ENCODE measurements at places on chromosomes 2 and 18.

DNA sequence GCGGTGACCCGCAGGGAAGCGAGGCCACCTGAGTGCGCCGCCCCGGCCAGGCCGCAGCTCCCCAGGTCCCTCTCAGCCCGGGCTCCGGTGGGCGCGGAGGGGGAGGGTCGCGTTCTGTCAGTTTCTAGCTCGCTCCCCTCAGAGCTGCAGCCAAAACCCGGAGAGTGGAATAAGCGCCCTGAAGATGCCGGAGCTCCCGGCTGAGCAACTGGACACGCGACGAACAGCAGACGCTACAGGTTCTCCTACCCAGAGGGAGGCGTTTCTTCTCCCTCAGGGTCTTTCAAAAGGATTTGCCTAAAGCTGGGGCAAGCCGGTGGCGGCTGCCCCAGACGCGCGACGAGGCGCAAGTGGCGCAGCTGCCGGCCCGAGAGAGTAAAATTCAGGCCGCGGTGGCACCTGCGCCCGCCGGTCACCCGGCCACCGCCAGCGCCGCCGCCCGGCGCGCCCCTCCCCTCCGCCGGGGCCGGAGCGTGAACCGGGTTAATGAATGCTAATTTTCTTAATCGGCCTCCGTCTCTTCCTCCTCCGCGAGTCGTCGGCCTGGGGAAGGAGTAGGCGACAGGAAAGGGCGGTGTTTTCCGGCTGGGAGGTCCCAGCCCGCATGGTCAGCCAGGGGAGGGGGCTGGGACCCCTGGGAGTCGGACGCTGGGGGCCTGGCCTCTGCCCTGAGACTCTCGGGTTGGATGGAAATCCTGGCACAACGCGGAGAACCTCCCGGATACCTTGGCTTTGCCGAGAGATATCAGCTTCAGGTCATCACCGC lies 845 bp upstream of the CDC42EP3 start:
- DNase-seq, result peak; percentile 89

DNA sequence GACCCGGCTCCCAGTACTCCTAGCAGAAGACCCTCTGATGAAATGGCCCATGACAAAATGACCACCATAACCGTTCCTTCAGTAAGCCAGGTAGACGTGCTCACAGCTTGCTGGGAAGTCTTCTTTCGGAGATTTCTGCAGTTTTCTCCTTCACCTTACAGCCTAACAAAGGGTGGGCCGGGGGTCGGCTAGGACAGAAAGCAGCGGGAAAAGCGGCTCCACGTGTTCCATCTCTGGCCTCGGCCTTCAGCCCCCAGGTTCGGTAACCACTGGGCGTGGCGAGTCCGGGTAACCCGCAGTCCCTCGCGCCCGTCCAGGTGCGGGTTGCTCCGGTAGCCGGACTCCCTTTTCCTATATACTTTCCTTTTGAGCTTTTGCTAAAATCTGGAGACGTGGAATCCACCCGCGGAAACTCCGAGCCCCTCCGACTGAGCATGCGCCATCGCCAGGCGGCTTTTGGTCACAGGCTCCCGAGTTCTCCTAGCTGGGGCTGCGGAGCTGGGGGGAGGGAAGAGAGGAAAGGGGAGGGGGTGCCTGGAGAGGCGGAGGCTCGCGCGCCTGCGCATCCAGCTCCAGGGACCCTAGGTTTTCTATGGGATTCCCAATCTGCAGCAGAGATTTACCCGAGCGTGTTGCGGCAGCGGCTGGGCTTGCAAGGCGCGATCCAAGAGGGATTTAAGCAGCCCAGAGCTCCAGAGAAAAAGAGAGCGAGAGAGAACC lies at the start of gene VSNL1:
Gene VSNL1 (plus strand): TSS at position 604 of the 720 bp plus-strand sequence. CDS start 51,379 bp downstream, outside the sequence.
- DNase-seq, result peak; percentile 96

DNA sequence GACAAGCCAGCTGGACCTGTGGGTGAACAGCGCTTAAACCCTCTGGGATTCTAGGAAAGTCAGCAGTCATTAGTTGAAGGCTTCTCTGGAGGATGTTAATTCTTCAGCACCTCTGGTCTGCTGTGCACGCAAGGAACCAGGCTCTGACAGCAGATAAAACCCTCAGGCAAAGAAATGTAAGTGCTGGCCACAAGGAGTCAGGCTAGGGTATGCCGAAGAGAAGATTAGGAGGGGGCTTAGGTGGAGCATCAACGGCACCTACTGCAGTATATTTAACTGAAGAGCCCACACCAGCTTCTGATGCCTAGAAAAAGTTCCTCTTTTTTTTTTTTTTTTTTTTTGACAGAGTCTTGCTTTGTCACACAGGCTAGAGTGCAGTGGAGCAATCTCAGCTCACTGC lies 304.2 kb upstream of the MC4R start:
- no peak for DNase-seq

DNA sequence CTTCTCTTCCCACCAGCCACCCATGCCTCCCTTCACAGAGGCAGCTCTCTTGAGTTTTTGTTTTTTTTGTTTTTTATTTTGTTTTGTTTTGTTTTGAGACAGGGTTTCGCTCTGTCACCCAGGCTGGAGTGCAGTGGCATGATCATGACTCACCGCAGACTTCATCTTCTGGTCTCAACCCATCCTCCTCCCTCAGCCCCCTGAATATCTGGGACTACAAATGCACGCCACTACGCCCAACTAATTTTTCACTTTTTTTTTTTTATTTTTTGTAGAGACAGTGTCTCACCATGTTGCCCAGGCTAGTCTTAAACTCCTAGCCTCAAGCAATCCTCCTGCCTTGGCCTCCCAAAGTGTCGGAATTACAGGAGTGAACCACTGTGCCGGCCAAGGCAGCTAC lies 161.4 kb downstream of the TRABD2A start:
- DNase-seq, result no peak

DNA sequence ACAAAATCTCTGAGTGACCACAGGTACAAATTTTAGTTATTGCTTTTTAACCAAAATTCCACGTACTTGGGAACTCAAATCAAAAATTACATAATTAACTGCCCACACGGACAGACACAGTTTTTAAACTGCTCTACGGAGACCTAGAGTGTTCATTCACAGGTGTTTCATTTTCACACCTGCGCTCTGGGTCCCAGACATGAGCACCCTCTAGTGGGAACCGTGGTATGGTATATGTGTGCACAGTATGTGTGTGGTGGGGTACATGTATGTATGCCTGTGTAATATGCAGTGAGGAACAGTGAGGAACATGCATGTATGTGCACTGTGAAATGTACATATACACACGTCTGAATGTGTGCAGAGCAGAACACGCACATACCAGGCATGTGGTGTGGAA lies 65.0 kb downstream of the PPP4R1 start:
- DNase-seq, result no peak

GRCh38 chr2:84033347-84033974 lies 425.6 kb downstream of the SUCLG1 start:
- DNase-seq, result no peak

DNA sequence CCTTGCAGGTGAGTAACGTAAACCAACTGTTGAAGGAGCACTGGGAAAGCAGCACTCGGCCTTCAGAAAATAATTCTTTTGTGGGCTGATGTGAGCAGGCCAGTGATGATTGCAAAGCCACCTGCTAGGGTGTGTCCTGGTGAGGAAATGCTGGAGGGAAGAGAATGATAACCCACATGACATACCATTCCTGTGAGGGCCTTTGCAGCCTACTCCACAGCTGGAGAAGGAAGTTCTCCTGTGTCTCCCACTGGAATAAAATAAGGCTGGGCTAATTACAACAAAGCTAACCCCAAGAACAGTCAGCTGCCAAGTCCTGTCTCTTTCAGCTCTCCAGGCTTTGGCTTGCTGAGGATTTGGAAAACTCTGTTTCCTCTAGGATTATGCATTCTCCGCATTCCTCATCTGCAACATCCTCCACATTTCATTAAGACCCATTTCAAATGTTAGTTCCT lies 16.7 kb upstream of the DSG1 start:
- DNase-seq, result no peak

DNA sequence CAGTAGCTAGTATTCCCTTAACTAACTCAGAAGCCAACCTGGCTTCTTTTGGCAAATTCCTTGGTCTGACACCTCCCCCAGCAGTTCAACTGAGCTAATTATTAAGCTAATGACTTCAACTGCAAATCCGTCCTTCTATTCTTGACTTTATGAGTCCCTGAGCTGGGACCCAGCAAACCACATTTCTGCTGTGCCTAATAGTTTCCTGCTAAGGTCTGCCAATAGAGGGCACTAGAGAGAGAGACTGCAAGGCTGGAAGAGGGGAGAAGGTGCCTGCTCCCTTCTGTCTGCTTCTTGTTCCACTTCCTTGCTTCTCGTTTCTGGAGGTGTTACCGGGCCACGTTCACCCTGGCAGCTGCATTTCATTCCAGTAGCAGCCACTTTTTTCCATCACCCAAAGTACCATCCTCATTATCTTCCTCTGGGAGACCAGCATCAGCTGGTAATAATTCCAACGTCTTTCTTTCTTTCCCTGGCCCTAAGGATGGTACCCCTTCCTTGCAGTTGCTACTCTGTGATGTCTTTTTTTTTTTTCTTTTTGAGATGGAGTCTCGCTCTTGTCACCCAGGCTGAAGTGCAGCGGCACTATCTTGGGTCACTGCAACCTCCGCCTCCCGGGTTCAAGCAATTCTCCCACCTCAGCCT lies 352.0 kb downstream of the TNS1 start:
- no peak for DNase-seq

- no peak for DNase-seq
These were observed 28.1 kb upstream of the CASP10 start for GRCh38 chr2:201154615-201155399.

DNA sequence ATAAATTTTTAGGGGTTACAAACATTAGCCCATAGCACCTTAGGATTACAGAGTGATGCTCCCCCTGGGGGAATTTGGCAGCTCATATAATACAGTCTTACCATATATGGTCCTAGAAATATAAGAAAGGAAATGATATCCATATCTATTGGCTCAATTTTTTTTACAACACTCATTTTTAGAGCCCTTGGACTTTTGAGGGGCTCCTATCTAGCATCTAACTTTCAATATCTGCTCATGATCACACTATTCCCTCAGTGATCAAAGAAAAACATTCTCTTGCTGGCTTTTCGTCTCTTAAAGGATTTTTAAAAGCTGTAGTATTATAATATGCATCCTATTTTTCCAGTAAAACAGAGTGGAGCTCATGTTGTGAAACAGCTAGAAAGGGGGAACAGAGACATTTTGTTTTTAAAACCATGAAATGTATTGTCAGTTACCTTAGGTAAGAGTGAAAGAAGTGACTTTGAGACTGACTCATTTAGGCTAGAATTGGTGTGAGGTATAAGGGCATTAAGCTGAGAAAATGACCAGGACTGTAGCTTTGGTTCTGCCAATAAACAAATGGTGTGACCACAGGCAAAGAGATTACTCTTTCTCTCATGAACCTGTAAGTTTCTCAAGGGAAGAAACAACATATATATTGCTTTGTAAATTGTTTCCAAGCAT lies 65.8 kb downstream of the ALPK2 start:
- DNase-seq, result no peak

- DNase-seq, result no peak
These were observed 259.1 kb upstream of the MYT1L start for GRCh38 chr2:2590141-2590540.

- no peak for DNase-seq
These were observed 567.3 kb upstream of the ZNF804A start for GRCh38 chr2:184030989-184031388.

GRCh38 chr2:186950694-186951093 lies 101.7 kb upstream of the ZSWIM2 start:
- no peak for DNase-seq

DNA sequence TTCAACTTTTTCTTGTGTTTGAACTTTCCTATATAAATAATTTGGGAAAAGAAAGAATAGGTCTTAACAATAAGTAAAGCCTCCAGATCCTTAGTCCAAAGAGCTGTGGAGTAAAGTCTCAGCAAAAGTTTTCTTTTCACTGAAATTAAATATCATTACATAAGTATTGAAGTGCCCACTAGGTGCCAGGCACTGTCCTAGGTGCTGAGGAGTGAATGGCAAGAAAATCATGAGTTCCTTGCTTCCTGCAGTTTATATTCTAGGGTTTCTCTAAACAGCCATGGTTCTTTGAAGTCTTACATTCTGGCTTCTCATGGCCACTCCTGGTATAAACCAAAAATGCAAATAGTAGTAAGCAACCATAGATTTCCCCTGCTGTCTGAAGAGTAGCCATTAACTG lies 59.7 kb downstream of the SPP2 start:
- no peak for DNase-seq

- DNase-seq, result no peak
These were observed 94.1 kb upstream of the ACAA2 start for GRCh38 chr18:49907346-49907929.

- no peak for DNase-seq
These were observed 80.0 kb downstream of the AOX1 start for GRCh38 chr2:200665626-200666453.

DNA sequence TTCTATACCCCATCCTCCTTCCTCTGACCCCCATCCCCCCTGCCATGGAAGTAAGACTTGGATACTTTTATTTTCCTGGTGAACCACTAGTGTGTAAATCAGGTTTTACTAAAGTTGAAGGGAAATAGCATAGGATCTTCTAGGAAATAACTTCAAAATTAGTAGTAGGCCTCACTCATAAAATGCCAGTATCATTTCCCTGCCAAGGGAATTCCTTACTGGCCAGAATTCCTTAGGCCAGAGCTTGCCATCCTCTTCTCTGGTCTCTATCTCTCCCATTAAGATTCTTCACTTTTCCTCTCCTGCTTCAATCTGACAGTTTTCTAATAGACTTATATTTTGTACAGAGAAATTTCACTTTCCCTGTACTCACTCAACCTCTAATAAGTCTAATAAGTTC lies 322.8 kb upstream of the TANK start:
- DNase-seq, result no peak

GRCh38 chr2:75513616-75514170 lies 47.0 kb downstream of the EVA1A start:
- no peak for DNase-seq

DNA sequence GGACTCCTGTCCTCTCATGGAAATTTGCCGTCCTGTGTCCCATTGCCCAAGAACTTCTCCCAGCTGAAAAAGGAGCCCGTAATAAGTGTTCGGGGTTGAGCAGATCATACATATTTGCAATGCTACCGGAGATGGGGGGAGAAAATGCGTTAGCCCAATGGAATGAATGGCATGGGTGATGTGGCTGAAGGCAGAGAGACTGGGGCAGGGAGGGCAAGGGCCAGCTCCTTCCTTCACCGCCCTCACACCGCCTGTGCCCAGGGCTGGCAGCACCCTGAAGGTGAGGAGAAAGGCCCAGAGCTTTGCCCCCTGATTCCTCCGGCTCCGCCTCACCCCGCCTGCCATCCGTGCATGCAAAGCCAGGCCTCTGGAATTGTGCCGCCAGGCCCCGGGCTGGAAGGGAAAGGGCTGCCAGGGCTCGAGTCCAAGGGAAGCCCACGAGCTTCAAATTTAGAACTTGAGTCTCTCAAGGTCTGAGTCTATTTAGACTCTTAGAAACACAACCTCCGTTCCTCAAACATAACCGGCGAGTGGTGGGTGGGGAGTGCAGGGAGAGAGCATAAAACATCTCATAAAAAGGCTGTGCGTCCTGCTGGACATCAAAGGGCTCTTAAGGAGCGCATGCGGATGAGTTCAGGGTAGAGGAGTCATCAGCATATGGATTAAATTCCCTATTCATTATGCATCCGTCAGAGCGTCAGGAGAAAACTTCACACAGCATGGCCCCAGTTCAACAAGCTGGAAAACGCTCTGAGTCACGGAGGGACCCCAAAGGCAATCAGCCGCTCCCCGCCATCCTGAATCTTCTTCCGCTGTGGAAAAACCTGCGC lies 121.7 kb upstream of the GLI2 start:
- peak; percentile 73 for DNase-seq

GRCh38 chr2:122266636-122267035 lies 511.2 kb downstream of the TSN start:
- DNase-seq, result no peak

- no peak for DNase-seq
These were observed 52.6 kb downstream of the ATIC start for GRCh38 chr2:215364157-215365155.
